Activated CD4-positive, CD25-positive, alpha-beta regulatory T cell (primary cell): ENCODE measurements at places on chromosomes 3 and 15.

- no peak for DNase-seq
Observed at GRCh38 chr3:98739266-98739665, 23.9 kb upstream of the ST3GAL6 start.

DNA sequence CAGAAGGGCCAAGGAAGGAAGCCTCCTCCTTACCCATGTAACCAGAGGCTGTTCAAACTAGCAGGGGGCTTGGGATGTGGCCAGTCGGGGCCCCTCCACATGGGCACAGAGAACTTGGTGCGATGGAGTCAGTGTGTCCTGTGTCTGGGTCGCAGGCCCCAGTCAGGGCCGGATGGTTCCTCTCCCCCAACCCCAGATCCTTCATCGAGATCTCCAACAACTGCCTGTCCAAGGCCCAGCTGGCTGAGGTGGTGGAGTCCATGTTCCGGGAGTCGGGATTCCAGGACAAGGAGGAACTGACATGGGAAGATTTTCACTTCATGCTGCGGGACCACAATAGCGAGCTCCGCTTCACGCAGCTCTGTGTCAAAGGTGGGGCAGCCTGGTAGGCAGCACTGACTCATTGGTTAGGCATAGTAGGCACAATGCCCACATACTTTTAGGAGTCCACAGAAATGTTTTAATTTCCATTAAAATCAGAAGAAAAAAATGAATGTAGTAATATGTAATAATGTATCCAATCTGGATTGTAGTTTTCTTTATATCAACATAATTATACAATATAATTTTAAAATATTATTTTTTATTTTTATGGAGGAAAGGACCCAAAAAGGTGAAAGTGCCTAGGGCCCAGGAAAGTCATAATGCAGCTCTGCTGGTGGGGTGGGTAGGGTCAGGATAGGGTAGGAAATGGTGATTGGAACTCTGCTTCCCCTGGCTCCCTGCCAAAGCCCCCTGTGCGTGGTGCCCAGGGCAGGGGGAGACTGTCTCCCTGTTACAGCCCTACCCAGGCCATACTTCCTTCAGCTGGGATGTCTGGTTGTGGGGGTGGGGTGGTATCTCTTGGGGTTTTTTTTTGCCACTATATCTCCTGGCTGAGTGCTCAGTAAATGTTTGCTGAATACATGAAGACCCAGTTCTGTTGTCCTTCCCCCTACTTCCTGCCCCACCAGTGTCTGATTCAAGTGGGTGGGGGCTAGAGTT is 18.6 kb downstream of the DUOX1 start:
- no peak for DNase-seq

DNA sequence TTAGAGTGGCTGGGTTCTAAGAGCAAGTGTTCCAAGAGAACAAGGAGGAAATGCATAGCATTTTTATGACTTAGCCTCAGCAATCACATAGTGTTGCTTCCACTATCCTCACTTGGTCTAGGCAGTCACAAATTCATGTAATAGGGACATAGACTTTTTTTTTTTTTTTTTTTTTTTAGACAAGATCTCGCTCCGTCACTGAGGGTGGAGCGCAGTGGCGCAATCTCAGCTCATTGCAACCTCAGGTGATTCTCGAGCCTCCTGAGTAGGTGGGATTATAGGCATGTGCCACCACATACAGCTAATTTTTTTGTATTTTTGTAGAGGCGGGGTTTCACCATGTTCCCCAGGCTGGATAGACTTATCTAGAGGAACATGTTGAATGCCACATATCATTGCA is 4.7 kb upstream of the GNB4 start:
- no peak for DNase-seq

GRCh38 chr3:100231668-100232067 is 29.1 kb upstream of the TBC1D23 start:
- no peak for DNase-seq

DNA sequence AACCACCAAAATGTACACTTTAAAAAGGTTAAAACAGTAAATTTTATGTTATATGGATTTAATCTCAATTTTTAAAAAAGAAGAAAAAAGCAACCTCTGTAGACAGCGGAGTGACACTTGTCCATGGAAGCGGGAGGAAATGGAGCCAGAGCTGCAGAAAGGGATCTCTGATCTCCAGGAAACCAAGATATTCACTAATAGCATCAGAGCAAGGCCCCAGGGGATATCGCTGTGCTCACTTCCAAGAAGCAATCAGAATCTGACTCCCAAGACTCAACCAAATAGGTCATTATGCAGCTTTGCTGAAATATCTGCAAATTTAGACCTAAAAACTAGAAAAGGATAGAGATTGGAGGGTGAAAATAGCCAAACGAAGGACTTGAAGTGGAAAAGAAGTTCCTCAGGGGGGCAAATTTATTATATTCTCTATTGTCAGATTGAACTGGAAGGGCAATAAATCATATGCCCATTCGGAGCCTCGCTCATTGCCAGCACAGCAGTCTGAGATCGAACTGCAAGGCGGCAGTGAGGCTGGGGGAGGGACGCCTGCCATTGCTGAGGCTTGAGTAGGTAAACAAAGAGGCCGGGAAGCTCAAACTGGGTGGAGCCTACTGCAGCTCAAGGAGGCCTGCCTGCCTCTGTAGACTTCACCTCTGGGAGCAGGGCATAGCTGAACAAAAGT is 62.0 kb upstream of the ATP2C1 start:
- DNase-seq, result no peak

DNA sequence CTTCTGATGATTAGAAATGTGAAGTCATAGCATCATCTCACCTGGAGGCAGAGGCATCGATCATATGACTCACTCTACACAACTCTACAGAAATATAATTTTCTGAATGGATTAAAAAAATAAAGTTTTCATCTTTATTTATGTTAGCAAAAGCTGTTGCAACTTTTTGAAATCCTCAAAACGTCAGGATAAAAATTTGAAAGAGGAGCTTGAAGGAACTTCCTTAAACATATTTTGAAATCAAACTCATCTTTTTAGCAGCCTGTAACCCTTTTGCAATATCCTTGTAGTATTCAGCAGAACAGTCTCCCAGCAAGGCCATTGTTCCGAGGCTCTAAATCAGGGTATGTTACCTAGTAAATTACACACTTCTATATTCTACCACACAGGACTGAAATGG is 985.4 kb downstream of the PLOD2 start:
- DNase-seq, result no peak

DNA sequence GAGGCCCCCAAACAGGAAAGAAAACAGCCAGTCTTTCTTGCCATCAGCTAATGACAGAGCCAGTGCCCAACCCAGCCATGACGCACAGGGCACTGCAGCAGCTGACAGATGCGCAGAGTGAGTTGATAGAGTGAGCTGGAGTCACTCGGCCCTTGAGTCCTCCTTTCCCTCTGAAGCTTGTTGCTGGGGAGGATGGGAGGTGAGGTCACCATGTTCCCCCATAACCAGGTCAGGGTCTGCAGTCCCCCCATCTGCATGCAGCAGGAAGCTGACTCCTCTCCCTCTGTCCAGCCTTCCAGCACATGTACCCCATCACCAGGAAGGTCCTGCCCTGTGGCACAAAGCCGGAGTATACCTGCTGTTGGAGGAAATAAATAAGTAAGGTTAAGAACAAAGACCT is 174.6 kb downstream of the ABHD5 start:
- DNase-seq, result no peak

GRCh38 chr3:187822402-187822801 is 77.1 kb upstream of the BCL6 start:
- no peak for DNase-seq

DNA sequence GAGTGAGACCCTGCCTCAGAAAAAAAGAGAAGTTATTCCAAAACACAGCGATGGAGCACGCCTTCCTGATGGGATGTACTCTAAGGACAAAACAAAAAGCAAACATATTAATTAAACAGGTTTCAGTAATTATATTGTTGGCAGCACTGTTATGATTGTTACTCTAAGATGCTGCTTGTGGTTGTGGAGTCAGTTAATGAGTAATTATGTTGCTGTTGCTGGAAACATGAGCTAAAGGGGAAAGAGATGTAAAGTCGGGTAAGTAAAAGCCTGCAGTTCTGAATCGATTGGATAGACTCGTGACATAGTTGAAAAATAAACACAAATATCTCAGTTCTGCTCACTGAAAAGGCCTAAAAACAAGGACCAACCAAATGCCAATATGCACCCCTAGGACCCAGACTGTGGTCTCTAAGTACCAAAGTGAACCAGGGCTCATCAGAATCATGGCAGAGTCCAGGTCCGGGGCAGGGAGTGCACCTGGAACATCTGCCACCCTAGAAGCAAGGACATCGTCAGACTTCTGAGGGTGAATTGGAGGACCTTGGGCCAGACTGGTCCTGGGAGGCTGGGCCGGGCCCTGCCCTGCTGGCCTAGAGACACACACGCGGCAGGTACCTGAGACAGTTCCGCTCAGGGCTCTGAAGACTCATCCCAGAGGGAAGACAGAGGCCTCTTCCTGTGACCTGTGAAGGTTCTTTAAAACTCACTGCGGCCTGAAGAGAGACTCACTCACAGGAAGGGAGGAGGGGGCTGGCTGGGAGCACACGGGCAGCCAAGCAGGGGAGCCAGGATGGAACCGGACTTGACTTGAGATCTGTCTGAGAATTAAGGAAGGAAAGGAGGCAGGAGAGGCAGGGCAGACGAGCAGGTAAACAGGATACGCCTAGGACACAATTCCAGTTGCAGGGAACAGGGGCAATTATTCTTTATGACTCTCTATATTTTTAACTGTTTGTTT is 140.5 kb downstream of the LRRK1 start:
- DNase-seq, result no peak

- no peak for DNase-seq
Observed at GRCh38 chr15:98943601-98944151, 63.9 kb downstream of the PGPEP1L start.

DNA sequence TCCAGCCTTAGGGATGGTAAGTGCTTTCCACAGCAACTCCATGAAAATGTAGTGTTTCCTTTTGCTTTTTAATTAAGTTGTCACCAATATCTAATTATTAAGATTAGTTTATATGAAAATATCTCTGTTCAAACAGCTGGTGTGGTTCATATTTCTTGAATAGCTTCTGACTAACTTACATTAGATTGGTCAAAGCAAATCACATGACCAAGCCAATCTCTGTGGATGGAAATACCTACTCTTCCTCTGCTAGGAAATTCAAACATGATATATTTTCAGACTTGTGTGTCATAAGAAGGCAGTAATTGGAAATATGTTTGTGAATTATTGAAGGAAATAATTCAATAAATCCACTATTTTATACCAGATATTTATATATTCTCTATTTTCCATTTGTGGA is 54.6 kb upstream of the CADM2 start:
- no peak for DNase-seq

- DNase-seq, result no peak
Observed at GRCh38 chr3:172223870-172224269, 184.5 kb downstream of the FNDC3B start.

DNA sequence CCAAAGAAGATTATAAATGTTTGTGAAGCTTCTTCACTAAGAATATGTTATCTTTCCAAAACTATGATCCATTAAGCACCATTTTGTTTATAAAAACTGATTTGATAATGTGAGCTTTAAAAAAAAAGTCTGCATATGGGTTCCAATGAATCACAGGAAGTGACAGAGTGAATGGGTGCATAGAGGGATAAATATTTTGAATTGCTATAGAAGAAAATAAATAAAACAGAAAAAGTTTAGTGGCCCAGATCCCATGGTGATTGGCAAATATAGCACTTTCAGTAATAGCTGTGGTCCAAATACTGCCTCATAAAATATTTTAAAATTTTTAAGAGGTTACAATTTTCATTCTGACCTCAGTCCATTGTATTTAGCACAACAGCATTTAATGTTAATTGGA is 19.2 kb downstream of the CPA3 start:
- no peak for DNase-seq

DNA sequence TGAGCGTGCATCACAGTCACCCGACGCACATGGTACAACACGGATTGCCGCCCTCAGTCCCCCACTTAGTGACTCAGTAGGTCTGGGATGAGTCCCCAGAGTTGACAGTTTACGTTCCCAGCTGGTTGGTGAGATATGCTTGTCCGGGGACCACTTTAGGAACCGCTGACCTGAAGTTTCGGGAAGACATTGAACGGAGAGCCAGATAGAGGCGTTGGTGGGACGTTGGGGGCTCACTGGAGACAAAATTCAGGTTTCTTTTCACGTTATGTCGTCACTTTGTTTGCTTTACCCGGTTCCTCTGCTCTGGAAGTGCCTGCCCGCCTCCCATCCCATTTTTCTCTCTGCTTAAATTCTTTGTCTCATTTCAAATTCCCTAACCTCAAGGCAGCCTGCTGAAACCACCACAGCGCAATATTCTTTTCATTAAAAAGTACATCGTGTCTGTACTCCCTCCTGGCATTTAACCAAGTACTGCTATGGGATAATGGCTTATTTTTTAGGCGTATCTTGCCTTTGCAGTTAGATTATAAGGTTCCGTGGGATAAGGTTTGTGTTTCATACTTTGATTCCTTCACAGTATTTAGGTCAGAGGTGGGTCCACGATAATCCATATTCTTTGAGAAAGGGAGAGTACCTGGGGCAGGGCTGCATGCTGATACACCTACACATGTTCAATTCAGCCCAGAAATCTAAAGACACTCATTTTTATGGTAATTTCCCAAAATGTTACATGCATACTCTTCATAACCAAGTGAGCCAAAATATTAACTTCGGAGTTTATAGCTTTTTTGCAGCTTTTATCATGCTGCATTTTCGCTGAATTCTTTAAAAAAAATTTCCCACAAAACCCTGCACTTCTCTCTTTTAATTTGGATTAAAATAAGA is 921 bp downstream of the LMLN start:
- DNase-seq, result no peak

- no peak for DNase-seq
Observed at GRCh38 chr3:150300852-150301517, 107.1 kb upstream of the TSC22D2 start.

- peak; percentile 19 for DNase-seq
Observed at GRCh38 chr15:60798821-60799220, 319.9 kb upstream of the ICE2 start.

DNA sequence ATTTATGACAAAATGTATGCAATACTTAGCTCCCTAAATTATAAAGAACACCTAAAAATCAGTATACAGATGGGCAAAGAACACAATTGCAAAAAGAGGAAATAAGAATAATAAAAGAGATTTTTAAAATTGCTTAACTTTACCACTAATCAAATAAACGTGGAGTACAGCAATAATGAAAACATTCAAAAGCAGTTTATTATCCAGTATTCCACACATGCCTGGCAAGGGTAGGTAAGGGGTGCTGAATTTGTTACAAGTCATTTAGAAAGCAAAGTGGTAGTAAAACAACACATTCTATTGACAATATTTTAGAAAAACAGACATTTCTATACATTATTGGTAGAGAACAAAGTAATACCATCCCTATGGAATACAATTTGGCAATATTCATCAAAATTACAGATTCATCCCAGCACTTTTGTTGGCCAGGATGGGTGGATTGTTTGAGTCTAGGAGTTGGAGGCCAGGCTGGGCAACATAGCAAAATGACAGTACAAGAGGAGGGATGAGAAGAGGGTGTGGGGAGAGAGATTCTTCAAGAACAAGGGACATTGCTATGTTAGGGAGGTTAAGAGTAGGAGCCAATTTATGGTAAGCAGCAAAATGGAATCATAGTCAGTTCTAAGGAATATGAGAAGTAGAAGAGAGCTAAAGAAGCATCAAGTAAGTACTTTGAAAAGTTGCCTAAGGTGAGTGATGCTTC is 3.7 kb upstream of the ACKR4 start:
- DNase-seq, result no peak

GRCh38 chr3:101532783-101533602 is 20.0 kb upstream of the SENP7 start:
- no peak for DNase-seq

- no peak for DNase-seq
Observed at GRCh38 chr3:146322216-146322817, 71.4 kb upstream of the PLSCR4 start.
